T-helper 2 cell (primary cell): ENCODE measurements at places on chromosomes 7 and 10.

DNA sequence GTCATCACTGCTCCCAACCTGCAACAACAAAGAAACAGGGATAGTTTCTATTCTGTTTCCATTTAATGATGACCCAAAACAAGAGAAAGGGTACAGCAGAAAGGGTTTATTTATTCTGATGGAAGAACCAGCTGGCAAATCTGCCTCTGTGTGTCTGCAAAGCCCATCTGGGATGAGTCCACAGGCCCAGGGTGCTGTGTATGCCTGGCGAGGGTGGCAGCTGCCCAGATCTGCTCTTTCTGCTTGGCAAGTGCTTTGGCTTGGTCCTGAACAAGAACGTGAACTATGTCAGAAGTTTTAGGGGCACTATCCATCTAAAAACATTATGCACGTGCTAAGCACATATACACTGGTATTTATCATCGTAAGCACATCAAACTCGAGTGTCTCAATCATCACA is 333.8 kb downstream of the CXCL12 start:
- no peak for DNase-seq

DNA sequence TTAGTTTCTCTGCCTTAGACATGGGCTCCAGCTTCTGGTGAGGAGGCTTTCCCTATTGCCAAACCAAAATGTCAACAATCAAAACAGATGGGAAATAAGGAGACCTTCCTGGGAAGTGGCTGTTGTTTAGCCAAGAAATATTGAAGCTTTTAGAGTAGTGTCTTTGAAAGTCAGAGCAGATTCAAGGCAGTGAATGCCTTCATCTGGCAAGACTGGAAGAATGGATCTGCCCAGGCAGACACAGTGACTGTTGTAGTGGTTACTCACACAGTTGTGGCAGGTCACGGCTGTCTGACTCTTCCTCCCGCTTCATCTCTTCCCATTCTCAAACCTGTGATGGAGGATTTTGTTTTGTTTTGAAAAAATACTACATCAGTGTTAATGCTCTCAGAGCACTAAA is 154.1 kb upstream of the ADO start:
- no peak for DNase-seq

DNA sequence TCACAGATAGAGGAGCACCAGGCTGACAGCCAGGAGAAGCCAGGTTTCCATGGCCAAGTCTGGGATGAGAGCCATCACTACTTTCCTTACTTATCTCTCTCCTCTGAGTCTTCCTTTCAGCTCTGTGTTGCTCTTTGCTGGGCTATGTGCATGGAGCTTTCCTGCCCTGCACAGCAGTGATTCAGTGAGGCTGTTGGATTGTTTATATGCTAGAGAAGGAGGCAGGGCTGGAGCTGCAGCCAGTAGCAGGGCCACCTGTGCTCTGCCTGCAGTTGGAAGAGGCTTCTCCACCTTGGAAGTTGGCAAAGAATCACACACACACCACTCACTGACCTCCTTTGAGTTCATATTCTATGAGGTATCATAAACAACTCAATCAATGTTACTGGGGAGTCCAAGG is at the start of gene CYP3A4:
Gene CYP3A4 (minus strand): TSS at position 178 of the 400 bp plus-strand sequence. CDS start 103 bp downstream, at position 75.
- no peak for DNase-seq

DNA sequence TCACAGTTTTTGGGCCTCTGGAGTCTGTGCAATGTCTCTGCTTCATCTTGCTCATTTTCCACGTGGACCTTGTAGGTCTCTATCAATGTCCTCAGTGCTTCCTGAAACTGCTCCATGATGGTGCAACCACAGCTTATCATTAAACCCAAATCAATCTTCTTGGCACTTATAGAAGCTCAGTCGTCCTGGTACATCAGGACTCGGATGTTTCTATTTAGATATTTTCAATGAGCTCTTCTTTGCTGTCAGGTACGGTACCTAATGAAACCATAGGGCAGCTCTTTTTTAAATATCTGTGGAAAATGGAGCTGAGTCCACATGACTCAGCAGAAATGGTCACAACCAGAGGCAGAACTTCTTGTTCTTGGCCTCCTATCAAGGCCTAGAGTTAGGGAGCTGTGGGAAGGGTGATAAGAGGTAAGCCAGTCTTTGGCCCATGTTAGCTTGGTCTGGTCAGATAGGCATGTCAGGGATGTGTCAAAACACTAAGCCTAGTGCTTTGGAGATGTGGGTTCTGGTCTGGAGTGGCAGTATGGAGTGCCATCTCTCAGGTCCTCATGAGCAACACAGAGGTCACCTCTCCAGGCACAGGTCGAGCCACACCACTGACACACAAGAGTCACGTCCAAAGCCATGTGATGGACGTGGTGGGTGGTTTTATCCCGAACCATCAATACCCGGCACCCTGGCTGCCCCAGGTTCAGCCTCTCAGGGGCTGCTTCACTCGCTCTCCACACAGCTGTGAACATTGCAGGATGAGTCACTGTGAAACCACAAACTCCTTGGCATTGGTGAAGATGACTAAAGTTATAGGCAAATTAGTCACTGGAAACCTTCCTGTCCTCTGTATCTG is 87.0 kb downstream of the TBXAS1 start:
- no peak for DNase-seq

GRCh38 chr10:114767986-114768821 is 53.4 kb upstream of the FHIP2A start:
- DNase-seq = no peak

- no peak for DNase-seq
Observed at GRCh38 chr10:60420991-60421894, 31.6 kb upstream of the ANK3 start.

GRCh38 chr7:98647326-98647725 is 30.2 kb downstream of the NPTX2 start:
- no peak for DNase-seq

- DNase-seq = no peak
Observed at GRCh38 chr7:149735779-149736477, 37.5 kb downstream of the ZNF467 start.

- peak; percentile 65 for DNase-seq
Observed at GRCh38 chr10:126663328-126663727, 7.2 kb downstream of the C10orf90 start.

GRCh38 chr7:72453471-72453870 is 41.3 kb upstream of the CALN1 start:
- DNase-seq = no peak

GRCh38 chr7:111242141-111242755 is 151.3 kb downstream of the LRRN3 start:
- DNase-seq = no peak

- no peak for DNase-seq
Observed at GRCh38 chr10:81031774-81032173, 494.1 kb downstream of the SH2D4B start.

DNA sequence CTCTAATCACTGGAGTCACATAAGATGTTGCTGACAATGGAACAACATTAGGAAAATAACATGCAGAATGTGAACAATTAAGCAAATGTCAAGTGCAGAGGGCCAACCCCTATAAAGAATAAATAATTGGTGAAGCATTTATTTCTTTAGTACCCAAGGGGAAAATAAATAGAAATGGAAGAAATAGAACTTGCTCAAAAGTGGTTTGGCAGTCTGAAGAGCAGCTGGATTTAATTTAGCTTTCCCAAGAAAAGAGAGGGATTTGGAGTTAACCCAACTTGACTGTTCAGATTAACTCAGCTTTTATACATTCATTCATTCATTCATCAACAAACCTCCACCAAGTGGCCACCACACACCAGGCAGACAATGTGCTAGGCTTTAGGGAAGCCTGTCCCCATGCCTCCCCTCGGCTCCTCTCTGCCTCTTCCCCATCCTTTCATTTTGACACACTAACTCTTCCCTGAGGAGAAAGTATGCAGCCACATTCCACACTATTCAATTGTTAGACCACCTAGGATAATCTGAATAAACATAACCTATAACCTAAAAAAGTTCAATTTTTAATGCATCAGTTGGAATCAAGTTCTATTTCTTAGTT is 295.5 kb downstream of the AHR start:
- no peak for DNase-seq

GRCh38 chr7:140049339-140050024 is 13.3 kb downstream of the PARP12 start:
- DNase-seq = no peak

- no peak for DNase-seq
Observed at GRCh38 chr7:14197280-14197679, 207.8 kb upstream of the ETV1 start.

GRCh38 chr10:125011171-125011925 is 69.4 kb downstream of the ZRANB1 start:
- DNase-seq = no peak

- no peak for DNase-seq
Observed at GRCh38 chr7:88201305-88201704, 18.5 kb downstream of the SRI start.

- no peak for DNase-seq
Observed at GRCh38 chr7:90256778-90257177, 11.8 kb downstream of the CFAP69 start.

GRCh38 chr7:50142425-50143017 is 49.5 kb upstream of the ZPBP start:
- DNase-seq = peak; percentile 70

GRCh38 chr7:74138945-74139843 is 35.0 kb upstream of the EIF4H start:
- no peak for DNase-seq

DNA sequence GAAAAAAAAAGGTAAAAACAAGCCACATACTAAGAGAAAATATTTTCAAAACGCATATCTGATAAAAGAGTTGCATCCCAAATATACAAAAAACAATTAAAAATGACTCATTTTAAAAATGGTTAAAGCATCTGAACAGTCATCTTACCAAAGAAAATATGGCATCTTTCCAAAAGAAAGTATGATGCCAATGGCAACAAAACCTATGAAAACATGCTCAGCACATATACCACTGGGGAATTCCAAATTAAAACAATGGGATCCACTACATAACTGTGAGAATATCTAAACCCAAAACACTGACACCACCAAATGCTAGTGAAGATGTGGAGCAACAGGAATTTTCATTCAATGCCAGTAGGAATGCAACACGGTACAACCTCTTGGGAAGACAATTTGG is 39.3 kb downstream of the VSTM2A start:
- no peak for DNase-seq

DNA sequence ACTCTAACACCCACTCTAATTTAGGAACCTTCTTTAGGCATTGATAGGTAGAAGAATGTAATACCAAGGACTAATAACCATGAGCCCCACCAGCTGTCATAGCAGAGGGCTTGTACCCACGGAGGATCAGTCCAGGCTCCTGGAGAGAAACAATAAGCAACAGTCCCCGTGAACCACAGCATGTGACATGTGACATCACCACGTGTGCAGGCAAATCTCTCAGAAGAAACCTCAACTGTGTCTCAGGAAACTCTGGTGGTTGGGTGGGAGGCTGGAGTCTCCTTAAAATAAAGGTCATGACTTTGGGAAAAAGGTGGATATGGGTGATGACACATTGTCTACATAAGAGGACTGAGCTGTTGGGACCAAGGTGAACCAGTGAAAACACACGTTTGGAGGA is 653.9 kb upstream of the FOXK1 start:
- no peak for DNase-seq

GRCh38 chr10:128929131-128929530 is 537.9 kb upstream of the MGMT start:
- no peak for DNase-seq

- no peak for DNase-seq
Observed at GRCh38 chr10:129945941-129946760, 17.9 kb downstream of the EBF3 start.
